HEK293T (cell line): ENCODE measurements at places on chromosomes 2 and 18.

GRCh38 chr2:65914244-65914786 is 481.9 kb upstream of the SPRED2 start:
- DNase-seq, result no peak

GRCh38 chr2:119943058-119943457 is 69.8 kb upstream of the EPB41L5 start:
- no peak for DNase-seq

DNA sequence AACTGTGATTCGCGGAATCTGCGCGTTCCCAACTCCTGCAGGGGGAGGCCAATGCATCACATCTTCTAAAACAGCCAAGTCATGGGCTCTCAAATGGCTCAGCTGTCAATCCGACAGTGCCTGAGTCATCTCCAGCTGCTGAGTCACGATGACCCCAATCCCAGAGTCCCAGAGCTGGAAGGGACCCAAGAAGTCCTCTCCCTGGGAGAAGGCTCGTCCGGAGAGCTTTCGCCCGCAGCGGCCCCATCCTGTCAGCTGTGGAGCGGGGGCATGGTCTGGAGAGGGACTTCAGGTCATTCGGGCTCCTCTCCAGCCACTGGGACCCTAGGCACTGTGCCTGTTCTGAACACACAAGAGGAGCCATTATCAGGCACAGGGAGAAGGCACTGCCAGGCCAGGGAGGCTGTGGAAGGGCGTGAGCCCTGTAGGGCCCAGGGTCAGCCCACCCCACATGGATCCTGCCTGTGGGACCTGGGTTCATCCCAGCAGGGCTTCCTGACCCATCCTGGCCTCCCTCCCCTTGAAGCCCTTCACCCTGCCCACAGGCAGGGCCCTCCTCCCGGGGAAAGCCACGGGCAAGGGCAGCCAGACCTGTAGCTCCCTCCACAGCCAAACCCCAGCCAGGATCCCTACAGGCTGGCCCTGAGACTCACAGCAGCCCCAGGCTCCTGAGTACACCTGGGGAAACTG is 47.6 kb upstream of the GPC1 start:
- DNase-seq, result no peak

GRCh38 chr2:107529146-107529545 is 297.5 kb upstream of the RGPD4 start:
- DNase-seq, result no peak

DNA sequence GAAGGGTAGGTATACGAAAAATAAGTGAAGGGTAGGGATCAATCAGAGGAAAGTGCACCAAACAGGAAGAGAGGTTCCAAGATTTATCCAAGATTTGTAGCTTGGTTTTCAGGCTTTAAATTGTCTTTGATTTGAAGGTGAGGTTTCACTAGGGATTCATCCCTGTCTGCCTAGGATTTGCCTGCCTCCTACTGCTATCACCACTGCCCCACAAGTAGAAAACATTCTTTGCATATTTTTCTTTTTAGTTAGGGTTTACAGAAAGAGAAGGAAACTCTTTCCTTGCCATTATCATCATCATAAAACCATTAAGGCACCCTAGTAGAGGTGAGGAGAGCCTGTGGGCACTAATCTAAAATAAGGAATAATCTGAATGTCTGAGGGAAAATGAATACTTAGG is 45.8 kb upstream of the TANC1 start:
- DNase-seq, result no peak

GRCh38 chr2:73601780-73602179 is 40.4 kb downstream of the NAT8 start:
- DNase-seq, result no peak

GRCh38 chr2:125526093-125526492 is 1129.9 kb upstream of the GYPC start:
- no peak for DNase-seq

DNA sequence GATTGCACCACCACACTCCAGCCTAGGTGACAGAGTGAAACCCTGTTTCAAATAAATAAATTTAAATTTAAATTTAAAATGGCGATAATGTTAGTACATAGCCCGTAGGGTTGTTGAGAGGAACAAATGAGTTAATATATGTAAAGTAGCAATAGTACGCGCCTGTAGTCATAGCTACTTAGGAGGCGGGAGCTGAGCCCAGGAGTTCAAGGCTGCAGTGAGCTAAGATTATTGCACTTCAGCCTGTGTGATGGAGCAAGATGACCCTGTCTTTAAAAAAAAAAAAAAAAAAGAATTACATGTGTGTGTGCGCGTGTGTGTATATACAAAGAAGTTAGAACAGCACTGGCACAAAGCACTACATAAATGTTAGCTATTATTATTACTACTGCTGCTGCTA is 117.4 kb upstream of the ARL5A start:
- no peak for DNase-seq
